ENCODE measurements at places on chromosomes 2 and 18. TPM values are rescaled to one million over a fixed set of nuclear protein-coding genes. Genes with fewer than 3 reads are reported as not detected.

DNA sequence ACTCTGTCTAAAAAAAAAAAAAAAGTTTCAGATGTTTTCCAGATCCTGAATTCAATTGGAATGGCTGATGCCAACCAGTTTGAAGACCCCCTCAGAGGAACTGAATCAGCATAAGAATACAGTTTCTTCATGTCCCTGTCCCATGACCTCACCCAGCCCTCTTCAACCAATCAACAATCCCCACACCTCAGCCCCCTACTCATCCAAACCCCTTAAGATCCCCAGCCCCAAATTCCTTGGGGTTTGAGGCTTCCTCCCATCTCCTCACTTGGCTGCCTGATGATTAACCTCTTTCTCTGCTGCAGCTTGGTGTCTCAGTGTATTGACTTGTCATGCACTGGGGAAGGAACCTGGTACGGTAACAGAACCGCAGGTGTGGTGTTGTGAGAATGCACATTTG is 97.6 kb upstream of the CABLES1 start:
- DNase-seq: no peak

- DNase-seq: no peak
Observed at GRCh38 chr2:28901202-28901601, 6.7 kb downstream of the WDR43 start.

- no peak for DNase-seq
Observed at GRCh38 chr2:1811971-1812350, 67.6 kb upstream of the PXDN start.

Gene GAL3ST2
- total RNA-seq: 0.18 TPM

Gene RBFA
- 27.1 TPM for total RNA-seq

Gene MYO3B
- not detected for total RNA-seq
